ENCODE measurements at places on chromosomes 11 and 22.

- DNase-seq: no peak
Observed at GRCh38 chr11:60310407-60310998, 16.6 kb upstream of the MS4A6E start.

DNA sequence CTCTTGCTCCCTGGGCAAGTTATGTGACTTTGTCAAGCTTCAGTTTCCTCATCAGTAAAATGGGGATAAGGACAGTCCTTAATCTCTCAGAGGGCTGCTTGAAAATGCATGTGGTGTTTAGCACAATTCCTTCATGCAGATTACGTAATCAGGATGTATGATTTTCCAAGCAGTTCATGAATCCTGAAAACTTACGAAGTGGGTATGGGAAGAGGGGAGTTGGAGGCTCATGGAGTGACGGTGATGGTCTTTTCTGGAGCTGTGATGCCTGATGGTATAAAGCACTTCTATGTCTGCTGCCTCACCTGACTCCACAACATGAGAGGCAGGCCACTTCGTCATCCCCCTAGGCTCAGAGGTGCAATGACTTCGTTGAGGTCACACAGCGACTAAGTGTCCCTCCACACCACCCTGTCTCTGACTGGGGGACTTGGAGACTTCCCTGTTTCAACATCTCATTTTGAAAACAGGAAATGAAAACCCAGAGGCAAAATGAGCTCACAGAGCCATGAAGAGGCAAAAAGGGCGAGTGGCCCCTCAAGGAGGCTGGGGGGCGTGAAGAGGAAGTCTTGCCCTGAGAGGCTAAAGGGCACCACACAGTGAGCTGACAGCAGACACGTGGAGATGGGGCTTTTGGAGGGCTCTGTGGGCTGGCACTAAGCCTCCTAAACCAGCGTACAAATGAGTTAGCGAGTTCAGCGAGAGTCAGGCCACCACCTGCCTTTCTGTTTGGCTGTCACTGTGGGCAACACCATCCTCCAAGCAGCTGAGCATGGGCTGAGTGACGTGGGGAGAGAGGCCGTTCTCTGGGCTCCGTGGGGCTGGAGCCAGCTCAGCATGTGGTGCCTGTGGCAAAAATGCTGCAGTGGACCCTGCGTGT, 10.1 kb downstream of the MCM5 start:
- no peak for DNase-seq

- no peak for DNase-seq
Observed at GRCh38 chr11:68665436-68665835, 18.9 kb upstream of the GAL start.

- DNase-seq: no peak
Observed at GRCh38 chr11:4645974-4646373, 2.2 kb downstream of the OR51E1 start.

DNA sequence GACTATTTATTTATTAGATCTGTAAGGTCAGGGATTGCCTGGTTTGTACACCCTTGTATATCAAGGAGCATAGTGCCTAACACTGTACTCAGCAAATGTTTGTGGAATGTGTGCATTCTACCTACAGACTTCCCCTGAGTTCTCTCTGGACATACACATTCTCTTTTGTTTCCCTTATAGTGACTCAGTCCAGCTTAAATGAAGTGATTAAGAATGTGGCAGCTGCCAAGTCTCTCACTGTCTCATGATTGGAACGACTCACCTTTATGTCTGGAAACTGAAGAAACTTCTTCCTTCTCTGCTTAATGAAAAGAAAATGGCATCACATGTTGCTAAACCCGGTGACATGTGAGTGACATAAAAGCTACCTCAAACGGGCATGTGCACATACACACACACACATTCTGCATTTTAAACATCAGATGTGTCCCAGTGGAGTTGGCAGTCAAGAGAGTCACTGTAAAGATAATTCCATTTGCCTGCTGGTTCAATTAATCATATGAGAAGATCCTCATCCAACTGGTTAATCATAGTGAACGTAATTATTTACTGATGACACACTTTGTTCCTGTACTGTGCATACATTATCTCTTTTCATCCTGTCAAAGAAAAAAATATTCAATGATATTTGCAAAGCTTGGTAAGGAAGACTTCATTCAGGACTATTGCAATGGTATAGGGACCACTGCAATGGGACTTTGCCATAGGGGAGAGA, 42.8 kb downstream of the GLYAT start:
- DNase-seq: no peak

DNA sequence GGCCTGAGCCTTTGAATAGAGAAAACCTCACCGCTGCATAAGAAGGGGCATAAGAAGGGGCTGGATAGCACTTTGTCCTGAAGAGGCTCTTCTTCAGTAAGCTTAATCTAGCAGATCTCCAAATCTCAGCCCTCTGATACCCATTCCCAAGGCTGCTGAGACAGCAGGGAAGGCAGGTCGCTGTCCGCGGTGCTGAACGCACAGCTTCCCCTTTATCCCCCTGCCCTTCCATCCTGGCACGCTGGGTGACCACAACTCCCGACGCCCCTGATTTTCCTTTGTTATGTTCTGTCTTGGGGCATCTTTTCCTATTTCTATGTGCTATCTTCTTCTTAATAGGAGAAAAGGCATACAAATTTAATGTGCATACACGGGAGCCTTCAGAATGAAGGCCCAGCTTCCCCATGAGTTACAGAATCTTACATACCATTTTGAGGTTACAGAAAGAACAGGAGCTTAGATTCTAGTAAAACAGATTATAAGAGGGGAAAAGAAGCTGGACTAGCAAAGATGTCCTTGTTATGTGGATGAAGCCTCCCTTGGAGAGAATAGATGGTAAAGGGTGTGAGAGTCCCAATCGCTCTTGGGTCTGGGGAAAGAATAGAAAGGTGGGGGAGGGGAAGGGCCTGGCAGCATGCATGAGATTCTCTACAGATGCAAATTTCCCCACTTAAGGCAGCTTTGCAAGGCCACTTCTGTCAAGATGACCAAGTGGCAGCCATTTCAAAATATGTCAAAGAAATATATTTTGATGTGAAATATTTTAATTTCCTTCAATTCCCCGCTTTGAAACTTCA, 5.7 kb upstream of the SULT4A1 start:
- DNase-seq: peak; percentile 29

GRCh38 chr11:95512682-95513081, 276.9 kb downstream of the FAM76B start:
- DNase-seq: no peak

- DNase-seq: no peak
Observed at GRCh38 chr22:39017596-39018365, 3.1 kb upstream of the APOBEC3D start.

GRCh38 chr11:113690619-113691569, 15.2 kb downstream of the TMPRSS5 start:
- DNase-seq: peak; percentile 37

DNA sequence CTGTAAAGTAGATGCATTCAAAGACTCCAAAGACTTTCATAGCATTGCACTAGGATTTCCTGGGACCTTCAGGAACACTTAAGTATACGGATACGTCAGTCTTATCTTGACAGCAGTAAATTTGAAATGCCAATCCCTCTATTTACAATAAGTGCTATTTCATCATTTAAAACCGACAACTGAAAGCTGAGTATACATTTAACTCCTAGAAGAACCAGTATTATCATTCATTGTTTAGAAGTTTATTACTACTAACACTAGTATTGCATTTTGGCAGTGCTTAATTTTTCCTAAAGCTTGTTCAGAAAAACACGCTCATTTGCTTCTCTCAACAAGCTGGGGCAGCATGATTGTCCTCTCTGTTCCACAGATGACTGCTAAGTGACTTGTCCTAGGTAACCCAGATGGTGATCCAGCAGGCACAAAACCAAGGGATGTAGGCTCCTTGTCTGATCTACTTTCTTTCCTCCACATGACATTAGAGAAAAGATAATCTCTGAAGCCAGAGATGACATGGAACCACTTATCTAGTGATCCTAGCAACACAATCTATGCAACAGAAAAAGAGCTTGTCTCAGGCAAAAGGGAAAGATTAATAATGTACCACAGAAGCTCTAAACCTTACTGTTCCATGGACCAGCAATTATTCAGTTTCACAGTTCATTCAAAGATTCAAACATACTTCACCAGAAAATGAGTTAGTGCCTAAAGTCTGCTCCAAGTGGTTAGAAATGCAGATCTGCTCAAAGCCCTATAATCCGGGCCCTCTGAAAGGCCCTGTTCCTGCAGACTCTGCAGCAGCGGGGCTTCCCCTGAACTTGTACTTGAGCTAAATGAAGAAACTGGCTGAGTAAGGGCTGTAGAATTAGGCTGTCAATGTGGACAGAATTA, 5.2 kb downstream of the MAML2 start:
- peak; percentile 71 for DNase-seq

DNA sequence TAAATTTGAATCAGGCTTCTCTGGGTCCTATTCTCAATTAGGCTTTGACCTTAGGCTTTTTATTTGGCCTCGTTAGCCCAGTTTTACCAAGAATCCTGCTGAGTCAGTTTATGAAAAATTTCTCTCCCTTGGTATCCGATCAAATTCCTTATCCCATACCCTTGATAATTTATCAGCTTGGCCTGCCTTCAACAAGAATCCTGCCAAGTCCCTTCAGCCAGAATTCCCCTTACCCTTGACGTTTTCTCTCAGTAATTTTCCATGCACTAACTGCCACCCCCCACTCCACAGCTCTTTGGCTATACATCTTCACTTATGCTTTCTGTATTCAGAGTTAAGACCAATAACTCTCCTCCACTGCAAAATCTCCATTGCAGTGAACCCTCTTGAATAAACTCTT, 811.0 kb upstream of the CCDC90B start:
- DNase-seq: no peak

GRCh38 chr11:115637599-115638241, 133.5 kb upstream of the CADM1 start:
- no peak for DNase-seq

DNA sequence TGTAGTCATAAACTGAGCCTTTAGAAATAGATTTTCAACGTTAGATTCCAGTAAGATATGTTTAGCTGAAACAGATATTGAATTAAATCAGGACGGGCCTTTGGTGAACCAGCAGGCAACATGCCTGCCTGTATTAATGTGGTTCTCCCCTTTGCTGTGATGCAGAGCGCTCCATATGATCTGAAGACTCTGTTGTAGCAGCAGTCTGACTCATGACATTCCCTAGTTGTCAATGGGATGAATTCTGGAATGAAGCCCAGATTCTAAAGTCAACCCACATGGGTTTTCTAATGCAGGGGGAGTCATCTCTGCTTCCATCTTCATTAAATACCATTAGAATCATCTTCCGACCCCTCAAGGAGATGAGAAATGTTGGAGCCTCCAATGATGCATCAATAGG, 864.5 kb downstream of the NTM start:
- DNase-seq: no peak

- DNase-seq: peak; percentile 84
Observed at GRCh38 chr22:20981787-20982562, at the start of gene LZTR1. LZTR1 (plus strand) TSS chr22:20982297; CDS start chr22:20982372, 75 bp downstream.

GRCh38 chr11:102192349-102193066, 82.3 kb downstream of the YAP1 start:
- no peak for DNase-seq

GRCh38 chr11:24234822-24235508, 261.9 kb upstream of the LUZP2 start:
- DNase-seq: no peak

- no peak for DNase-seq
Observed at GRCh38 chr11:33290319-33290718, 33.1 kb downstream of the HIPK3 start.

GRCh38 chr22:29217827-29218757, 12.4 kb downstream of the EMID1 start:
- DNase-seq: no peak

DNA sequence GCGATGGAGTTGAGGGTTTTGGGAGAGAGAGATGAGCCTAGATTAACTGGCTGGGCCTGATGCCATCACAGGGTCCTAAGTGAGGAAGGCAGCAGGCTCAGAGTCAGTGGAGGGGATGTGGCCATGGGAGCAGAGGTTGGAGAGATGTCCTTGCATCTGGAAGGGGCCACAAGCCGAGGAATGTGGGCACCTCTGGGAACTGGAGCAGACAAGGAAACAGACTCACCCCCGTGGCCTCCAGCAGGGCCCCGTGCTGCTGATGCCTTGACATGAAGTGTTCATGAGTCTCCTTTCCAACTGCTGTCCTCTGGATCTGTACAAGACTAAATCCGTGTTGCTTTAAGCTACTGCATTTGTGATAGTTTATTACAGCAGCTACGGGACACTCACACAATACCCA, 49.2 kb downstream of the SHISAL1 start:
- DNase-seq: no peak

DNA sequence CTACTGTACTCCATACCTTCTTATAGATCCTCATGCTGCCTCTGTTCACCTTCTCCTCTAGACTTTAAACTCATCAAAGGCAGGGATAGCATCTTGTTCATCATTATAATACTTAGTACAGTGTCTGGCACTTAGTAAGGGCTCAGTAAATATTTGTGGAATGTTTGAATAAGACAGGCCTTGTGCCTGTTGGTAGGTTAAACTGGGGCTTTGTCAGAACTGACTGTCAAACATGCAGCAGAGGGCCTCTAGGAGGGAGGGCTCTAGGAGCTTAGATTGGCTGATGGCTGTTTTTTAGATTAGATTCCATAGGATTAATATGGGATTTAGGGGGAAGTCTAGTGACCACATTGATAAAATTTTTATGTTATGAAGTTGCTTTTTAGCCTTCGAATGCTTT, 70.8 kb downstream of the RNF169 start:
- no peak for DNase-seq

DNA sequence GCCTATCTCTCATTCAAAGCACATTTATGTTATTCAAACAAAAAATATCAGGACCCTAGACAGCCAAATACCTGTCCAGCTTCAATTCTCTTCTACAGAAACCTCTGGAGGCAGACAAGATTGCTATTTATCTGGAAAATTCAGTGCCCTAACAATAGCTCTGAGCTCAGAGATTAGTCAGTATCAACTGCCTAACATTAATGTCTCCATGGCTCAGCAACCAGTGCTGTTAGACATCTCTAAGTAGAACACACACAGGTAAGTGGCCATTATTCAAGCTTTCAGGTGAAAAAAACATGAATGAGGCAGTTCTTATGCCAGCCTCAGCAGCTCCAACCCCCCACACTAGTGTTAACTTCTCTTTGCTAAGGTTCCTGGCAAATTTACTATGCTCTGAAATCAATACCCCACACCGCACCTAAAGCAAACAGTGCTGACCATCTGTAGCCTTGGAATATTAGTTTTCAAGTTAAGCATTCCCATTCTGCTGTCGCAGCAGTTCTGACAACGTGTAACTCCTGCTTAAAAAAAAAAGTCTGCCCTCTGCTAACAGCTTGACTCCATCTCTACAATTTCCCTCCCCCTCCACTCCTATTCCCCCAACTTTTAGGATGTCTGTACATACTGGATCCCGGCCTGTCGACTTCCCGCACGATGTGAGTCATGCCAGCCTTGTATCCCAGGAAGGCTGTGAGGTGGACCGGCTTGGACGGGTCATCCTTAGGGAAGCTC, 1.5 kb downstream of the RPL3 start:
- no peak for DNase-seq

DNA sequence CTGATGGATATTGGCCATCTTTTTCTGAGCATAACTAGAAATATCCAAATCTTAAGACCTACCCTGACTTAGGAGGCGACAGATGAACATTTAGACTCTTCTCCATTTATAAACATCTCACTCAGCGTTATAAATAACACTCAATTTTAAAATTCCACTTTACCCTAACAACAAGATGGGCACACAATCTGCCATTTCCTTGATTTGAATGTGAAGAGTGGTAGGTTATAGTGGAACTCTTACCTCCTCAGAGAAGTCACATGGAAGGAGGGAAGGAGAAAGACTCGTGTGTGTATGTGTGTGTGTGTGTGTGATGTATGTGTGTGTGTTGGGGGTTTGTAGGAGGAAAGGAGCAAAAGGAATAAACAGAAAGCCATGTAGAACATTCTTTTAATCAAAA, 15.0 kb downstream of the SIAE start:
- DNase-seq: no peak
